ENCODE measurements at places on chromosomes 2 and 18.

- DNase-seq = no peak
Measured at GRCh38 chr2:24513281-24514071, 22.4 kb downstream of the NCOA1 start.

GRCh38 chr2:9424447-9425164 is 1.2 kb downstream of the CPSF3 start:
- DNase-seq = no peak

GRCh38 chr2:24080701-24081100 is 3.9 kb downstream of the TP53I3 start:
- no peak for DNase-seq

- no peak for DNase-seq
Measured at GRCh38 chr2:96669539-96670215, 27.1 kb downstream of the FER1L5 start.

GRCh38 chr2:107588181-107588580 is 238.5 kb upstream of the RGPD4 start:
- no peak for DNase-seq

DNA sequence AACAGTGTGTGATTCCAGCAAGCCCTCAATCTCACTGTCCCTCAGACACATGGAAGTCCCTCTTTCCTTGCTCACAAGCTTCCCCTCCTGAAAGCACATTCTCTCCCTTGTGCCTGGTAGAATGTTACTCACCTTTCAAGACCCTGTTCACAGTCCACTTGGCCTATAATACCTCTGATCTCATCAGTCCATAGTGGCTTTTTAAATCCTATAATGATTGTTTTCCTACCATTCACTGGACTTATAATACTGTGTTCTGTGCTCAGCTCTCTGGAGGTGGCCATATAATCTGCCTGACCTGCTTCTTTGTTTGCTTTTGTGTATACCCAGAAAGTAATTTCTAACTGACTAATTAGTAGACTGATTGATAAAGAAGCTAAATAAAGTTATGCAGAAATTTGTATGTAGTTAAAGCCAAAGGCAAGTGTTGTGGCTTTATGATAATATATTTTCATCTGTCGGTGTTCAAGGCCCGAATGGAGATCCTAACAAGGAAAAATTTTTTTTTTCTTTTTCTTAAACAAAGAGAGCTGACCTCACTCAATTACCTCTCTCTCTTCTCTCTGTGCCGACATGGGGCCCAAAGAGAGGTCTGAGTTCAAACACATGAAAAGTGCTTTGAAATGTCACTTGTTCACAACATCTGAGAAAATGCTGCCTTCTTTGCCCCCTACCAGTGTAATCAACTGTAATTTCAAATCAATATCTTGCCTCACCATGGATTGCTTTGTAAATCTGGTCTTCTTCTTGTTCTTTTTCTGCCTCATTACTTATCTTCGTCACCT is 1033.0 kb upstream of the PIK3C3 start:
- no peak for DNase-seq

- no peak for DNase-seq
Measured at GRCh38 chr2:229071292-229071976, 199.7 kb downstream of the PID1 start.

- DNase-seq = no peak
Measured at GRCh38 chr2:130765464-130765863, 10.1 kb downstream of the AMER3 start.

DNA sequence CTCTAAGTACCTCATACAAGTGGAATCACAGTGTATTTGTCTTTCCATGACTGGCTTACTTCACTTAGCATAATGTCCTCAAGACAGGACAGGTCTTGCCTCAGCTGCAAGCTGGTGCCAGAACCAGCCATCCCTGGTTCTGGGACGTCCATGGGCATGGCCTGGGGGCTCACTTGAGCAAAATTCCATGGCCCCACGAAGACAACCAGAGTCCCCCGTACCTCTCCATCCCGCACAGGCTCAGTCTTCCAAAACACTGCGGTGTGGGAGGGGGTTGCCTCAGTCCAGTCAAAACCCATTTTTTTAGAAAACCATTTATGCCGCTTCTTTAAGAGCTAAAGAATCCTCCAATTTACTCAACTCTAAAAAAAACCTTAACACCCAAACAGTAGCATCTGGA is 21.7 kb upstream of the CABLES1 start:
- DNase-seq = no peak

GRCh38 chr2:3598197-3598910 is 3.4 kb downstream of the COLEC11 start:
- no peak for DNase-seq

DNA sequence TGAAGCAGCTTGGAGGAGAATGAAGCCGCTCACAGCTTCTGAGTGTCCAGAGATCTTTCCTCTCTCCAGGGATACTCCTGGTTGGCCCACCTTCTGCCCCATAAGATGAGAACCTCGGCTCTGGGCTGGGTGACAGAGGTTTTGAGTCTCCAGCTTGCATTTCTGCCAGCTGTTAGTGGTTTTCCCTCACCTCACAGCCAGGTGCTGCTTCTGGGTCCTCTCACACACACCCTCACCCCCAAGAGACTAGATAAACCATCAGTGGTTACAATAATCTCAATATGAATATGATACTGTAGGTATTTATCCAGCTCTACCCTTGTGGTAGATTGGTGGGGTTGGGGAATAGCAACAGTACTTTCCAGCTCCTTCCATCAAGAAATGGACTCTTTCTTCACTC is 161.7 kb upstream of the SIX3 start:
- DNase-seq = no peak

- no peak for DNase-seq
Measured at GRCh38 chr2:144514616-144515091, 5.3 kb downstream of the ZEB2 start.

DNA sequence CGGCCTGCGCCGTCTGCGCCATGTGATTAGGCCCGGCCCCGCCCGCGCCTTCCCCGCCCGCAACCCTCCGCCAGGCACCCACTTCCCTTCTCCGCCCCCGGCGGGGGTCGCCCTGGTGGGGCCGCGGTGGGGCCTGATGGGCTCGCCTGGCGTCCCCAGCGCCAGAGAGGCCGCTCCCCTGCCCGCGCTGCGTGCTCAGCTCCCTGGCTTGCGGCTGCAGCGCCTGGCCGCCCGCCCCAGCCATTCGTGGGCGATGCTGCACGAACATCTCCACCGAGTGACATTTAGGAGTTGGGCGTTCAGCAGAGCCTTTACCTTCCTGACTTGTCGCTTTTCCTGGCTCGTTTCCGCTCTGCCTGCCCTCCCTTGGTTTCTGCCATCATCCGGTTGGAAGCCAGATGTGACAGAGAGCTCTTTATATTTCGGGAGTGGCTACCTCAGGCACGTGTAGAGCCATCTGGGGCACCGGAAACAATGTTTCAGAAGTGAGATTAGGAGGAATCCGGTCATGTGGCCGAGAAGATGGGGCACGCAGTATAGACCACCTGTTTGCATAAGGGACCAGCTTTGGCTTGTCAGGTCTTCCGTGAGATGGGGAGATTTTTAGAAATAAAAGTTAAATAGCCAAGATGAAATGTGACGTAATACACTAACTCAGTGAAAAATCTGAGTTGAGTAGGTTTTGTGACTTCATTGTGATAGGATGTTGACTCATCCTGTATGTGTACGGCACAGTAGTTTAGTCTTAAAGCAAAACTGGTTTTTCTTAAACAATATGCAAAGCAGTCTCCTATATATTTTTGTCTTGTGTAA is 1.2 kb downstream of the GLS start:
- DNase-seq = peak; percentile 81

DNA sequence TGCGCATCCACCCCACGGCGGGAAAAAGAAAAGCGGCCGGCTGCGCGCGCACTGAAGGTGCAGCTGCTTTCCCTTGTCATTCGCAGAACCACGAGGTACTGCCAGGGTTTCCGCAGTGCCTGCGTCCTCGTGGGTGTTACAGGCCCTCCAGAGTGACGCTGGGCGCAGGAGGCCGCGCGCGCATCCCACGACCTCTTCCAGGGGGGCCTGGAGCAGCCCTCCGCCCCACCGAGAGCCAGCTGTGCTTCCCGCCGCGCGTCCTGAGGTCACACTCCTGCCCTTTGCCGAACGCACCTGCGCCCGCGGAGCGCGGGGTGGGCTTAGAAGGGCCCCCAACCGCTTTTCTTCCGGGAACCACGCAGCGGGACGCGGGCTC is 378 bp upstream of the IAH1 start:
- peak; percentile 83 for DNase-seq

- DNase-seq = no peak
Measured at GRCh38 chr2:129092956-129093355, 774.3 kb upstream of the HS6ST1 start.

- DNase-seq = no peak
Measured at GRCh38 chr2:164080486-164080885, 344.7 kb upstream of the FIGN start.

- DNase-seq = no peak
Measured at GRCh38 chr18:34794348-34794747, 84.2 kb downstream of the DTNA start.

GRCh38 chr2:62076980-62077638 is 118.8 kb upstream of the B3GNT2 start:
- DNase-seq = no peak

- DNase-seq = peak; percentile 95
Measured at GRCh38 chr18:79679552-79680099, at the start of gene CTDP1. Gene CTDP1, plus strand, starts transcription at chr18:79679803. Its CDS starts 145 bp downstream, at chr18:79679948.

DNA sequence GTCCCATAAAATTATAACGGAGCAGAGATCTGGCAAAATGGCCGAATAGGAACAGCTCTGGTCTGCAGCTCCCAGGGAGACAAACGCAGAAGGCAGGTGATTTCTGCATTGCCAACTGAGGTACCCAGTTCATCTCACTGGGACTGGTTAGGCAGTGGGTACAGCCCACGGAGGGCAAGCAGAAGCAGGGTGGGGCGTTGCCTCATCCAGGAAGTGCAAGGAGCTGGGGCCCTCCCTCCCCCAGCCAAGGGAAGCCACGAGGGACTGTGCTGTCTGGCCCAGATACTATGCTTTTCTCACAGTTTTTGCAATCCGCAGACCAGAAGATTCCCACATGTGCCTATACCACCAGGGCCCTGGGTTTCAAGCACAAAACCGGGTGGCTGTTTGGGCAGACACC is 22.8 kb downstream of the ICA1L start:
- DNase-seq = no peak

GRCh38 chr18:13136904-13137669 is 81.5 kb upstream of the LDLRAD4 start:
- DNase-seq = no peak

- DNase-seq = no peak
Measured at GRCh38 chr2:767440-767839, 90.2 kb upstream of the TMEM18 start.

- no peak for DNase-seq
Measured at GRCh38 chr2:60414495-60415138, 138.8 kb downstream of the BCL11A start.

- DNase-seq = peak; percentile 20
Measured at GRCh38 chr2:239765076-239765845, 259.9 kb downstream of the NDUFA10 start.

GRCh38 chr18:44552706-44553105 is 128.0 kb upstream of the SETBP1 start:
- no peak for DNase-seq

- DNase-seq = no peak
Measured at GRCh38 chr2:54106631-54107454, 8.6 kb upstream of the ACYP2 start.

- no peak for DNase-seq
Measured at GRCh38 chr2:63790491-63790890, 51.2 kb upstream of the UGP2 start.

DNA sequence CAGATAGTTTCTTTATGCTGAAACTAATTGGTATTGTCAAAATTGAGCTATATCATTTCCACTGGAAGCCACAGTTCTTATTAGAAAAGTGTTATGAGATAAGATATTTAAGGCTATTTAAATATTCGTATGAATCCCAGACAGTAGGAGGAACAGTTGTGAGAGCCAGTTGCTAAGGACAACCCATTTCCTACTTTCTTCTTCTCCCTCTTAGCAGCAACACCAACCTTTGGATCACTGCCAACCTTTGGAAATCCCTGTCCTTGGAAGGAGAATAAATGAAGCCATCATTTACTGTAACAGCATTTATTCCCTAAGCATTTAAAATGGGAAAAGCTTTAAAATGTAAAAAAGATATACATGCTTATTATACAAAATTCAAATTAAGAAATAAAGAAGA is 85.8 kb downstream of the PLCL1 start:
- no peak for DNase-seq

GRCh38 chr18:65017372-65017760 is 733.4 kb upstream of the CDH7 start:
- no peak for DNase-seq

DNA sequence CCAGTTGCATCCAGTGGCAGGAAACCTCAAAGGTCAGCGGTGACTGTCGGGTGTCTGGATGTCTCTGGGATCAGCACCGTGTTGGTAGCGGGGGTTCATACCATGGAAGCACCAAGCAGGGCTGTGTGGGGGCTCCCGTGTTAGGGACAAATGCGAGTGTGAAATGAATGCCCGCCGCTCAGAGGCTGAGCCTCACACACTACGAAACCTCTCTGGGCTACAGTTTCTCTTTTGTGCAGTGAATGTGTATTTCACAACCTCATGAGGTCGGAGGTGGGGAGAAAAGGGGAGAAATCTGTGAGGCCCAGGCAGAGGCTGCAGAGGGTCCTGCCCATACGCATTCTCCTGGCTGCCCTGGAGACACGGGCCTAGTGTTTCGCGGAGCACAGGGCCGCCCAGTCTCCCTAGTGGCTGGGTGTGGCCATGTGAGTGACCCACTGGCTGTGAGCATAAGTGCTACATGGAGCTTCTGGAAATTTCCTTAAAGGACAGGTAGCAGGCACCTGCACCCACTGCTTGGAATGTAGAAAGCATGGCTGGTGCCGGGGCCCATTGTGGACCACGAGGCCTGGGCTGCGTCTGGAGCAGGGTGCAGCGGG is 138.0 kb upstream of the GLI2 start:
- DNase-seq = no peak

DNA sequence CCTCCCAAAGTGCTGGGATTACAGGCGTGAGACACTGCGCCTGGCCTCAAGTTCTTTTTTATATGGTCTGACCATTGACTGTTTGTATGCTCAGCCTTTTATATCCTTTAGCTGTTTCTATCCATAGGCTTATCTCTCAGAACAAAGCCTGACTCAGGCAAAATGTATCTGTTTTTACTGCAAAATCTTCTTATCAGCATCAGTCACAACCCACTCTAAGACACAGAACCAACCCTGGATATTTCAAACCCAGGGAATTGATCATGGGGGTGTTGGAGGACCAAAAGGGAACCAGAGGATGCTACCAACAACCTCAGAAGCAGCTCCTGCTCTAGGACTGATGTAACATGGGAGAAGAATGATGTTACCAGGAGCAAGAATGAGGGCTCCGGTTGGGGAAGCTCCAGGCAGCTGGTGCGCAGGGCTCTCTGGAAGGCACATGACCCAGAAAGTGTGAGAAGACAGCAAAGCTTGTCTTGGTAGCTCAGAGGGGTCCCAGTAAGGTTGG is 75.3 kb upstream of the NCK2 start:
- no peak for DNase-seq

GRCh38 chr2:205982776-205983327 is 103.1 kb downstream of the INO80D start:
- no peak for DNase-seq

- no peak for DNase-seq
Measured at GRCh38 chr2:58514252-58514651, 273.1 kb upstream of the FANCL start.

GRCh38 chr2:232288489-232289030 is 90.0 kb upstream of the ALPP start:
- no peak for DNase-seq

- DNase-seq = no peak
Measured at GRCh38 chr2:210003359-210003758, 921 bp downstream of the RPE start.

Data from tibial artery (tissue), 4 donors.